ENCODE measurements at places on chromosomes 4 and X.

- DNase-seq: no peak
Observed at GRCh38 chrX:126824338-126825007, 4.9 kb downstream of the PRR32 start.

- DNase-seq: no peak
Observed at GRCh38 chr4:17463606-17464005, 48.3 kb downstream of the QDPR start.

- DNase-seq: no peak
Observed at GRCh38 chrX:129523079-129523911, at the start of gene SMARCA1. Gene SMARCA1, minus strand, starts transcription at chrX:129523490. Its CDS starts 120 bp downstream, at chrX:129523370.

GRCh38 chrX:131881194-131881593 lies 141.9 kb upstream of the STK26 start:
- no peak for DNase-seq

DNA sequence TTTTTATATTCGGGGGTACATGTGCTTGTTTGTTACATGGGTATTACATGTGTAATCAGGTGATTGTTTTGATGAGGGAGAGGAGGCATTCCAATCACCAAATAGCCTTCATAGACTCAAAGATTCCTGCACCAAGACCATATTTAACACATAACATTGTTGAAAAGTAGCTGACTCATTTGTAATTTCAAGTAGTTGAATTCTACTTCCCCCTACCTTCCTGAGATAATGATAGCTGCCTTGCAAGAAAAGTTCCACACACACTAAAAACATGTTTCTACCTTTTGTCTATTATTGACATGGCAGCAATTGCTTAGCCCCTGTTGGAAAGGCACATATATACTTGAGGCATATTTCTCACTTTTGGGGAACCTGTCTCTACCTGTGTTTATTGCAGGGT lies 16.1 kb downstream of the PGAM4 start:
- DNase-seq: no peak
